Sciatic nerve (tissue), 2 donors: ENCODE measurements at places on chromosomes 2 and 18.

GRCh38 chr2:173922760-173923159, 42.4 kb downstream of the SP3 start:
- DNase-seq = no peak

DNA sequence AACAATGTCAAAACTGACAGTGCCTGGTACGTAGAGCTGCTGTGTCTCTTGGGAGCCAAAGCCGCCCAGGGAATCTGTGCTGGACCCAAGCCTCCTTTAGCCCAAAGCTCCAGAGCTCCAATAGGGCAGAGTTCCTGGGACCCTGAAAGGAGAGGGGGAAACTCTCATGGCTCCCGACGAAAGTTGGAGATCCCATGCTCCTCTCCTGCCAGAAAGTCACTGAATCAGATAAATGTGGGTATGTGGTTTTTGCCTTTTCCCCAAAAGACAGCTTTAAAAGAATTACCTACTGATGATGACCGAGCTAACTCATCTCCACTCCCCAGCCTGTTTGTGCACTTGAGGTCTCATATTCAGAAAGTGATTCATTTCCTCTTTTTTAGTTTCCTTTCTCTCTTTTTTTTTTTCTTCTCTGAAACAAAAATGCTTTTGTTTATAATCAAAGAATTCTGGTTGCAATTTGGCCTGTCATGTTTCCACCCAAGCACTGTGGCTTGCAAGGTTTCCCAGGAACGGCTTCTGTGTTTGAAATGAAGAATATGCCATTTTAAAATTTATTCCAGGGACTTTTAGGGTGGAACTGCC, 14.1 kb upstream of the PMAIP1 start:
- no peak for DNase-seq

- no peak for DNase-seq
Observed at GRCh38 chr2:177396703-177397460, 4.3 kb downstream of the AGPS start.

- DNase-seq = no peak
Observed at GRCh38 chr18:11154368-11154989, 5.1 kb upstream of the PIEZO2 start.

DNA sequence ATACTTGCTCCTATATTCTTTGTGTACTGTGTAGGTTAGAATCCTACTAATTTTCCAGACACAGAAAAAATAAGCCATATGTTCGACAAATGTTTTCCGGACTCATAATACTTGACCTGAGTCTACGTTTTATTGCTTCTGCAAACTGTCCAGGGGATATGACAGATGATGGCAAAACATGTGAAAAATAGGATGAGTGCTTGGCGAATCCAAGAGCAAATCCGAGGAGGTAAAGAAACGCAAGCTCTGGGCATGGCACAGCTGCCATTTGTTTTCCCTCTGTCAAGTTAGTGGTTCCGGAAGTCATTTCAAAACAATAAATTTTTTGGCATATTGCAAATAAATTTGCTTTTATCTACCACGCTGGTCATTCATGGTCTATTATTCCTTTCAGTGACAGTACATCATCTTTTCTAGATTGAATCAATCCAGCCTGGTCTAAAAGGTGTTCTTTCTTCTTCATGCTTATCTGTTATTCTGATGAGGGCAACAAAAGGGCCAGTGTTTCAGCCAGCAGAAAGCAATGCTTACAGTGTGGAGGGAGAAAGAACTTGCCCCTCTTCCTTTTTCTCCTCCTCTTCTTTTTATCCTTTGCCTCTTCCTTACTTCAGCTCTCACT, 476.1 kb upstream of the SOX11 start:
- DNase-seq = no peak

DNA sequence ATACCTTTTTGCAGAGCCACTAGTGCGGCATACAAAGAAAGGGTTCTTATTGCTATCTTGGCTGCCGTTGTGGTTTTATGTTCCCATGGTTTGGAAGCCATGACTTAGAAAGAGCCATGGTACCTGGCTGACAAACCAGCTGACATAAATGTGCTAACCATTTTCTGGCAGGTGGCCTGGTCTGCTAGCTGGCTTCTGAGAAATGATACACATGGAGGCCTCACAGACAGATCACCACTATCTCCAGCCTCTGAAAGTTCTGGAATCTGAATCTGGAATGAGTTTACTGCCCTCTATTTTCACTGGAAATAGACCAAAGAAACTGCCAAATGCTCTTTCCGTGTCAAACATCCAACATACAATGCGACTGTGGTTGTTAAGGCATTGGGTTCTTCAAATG, 123.7 kb downstream of the QPCT start:
- no peak for DNase-seq

DNA sequence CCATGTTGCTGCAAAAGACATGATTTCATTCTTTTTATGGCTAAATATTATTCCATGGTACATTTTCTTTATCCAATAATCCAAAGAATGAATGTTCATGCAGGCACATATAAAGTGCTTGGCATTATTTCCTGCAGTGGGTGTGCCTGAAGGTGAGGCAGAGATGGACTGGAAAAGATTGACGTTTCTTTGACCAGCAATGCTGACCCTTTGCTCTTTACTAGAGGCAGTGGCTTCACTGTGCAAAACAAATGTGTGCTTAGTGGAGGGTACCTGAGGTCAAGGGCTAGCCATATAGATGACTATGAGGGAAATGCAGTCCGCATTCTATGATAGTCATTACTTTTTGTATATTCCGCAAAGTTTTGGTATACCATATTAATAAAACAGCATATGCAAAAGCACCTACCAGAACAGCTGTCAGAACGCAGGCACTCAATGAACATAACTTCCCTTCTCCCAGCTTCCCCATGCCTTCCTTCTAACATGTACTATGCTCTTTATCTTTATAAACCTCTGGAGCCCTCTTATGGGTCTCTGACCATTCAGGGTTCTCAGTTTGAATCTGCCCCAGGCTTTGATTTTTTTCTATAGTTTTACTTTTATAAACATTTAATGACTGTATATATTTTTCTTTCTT, 32.6 kb upstream of the CPS1 start:
- DNase-seq = no peak

GRCh38 chr2:236237468-236238190, 26.6 kb downstream of the ASB18 start:
- DNase-seq = no peak

GRCh38 chr2:223414646-223415045, 187.5 kb downstream of the SCG2 start:
- peak; percentile 74 for DNase-seq

DNA sequence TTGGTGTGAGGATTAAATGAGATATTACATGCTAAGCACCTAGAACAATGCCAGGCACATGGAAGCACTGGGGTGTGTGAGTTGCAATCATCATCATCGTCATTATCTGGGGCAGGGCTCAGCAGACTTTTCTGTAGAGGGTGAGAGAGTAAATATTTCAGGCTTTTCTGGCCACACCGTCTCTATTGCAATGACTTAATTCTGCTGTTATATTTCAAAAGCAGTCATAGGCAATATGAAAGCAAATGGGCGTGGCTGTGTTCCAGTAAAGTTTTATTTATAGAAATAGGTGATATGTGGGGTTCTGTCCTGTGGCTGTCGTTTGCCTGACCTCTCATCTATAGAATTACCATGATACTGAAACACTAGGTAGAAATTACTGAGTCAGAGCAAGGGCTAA, 60.6 kb downstream of the IL1R2 start:
- no peak for DNase-seq

GRCh38 chr2:38446906-38447561, 70.0 kb upstream of the ATL2 start:
- no peak for DNase-seq

GRCh38 chr18:22063102-22063501, 106.3 kb upstream of the GATA6 start:
- DNase-seq = no peak

GRCh38 chr18:43805646-43806194, 528.4 kb upstream of the SYT4 start:
- DNase-seq = no peak

GRCh38 chr2:28447943-28448792, 47.7 kb upstream of the PLB1 start:
- no peak for DNase-seq

- no peak for DNase-seq
Observed at GRCh38 chr2:212421556-212422334, 116.9 kb downstream of the ERBB4 start.

GRCh38 chr2:64263315-64263714, 119.1 kb upstream of the PELI1 start:
- no peak for DNase-seq

DNA sequence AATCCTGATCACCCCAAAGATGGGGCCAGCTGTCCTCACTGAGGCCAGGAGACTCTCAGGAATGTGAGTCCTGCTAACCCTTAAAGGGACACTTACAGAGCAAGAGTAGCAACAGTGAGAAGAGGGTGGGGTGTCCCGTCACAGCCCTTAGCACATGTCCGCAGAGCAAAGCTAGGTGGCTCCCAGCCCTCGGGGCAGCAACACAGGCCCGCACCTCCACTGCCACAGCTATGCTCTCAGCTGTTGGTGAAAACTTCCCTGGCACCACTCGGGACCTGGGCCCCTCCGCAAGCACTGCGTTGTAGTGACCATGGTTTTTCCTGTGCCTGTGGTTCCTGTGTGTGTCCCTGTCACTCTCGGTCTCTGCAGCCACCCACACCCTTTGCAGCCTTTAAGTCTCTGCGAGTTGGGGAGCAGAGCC, 76.4 kb upstream of the UXS1 start:
- no peak for DNase-seq

GRCh38 chr2:54049365-54049764, 66.0 kb upstream of the ACYP2 start:
- DNase-seq = no peak

DNA sequence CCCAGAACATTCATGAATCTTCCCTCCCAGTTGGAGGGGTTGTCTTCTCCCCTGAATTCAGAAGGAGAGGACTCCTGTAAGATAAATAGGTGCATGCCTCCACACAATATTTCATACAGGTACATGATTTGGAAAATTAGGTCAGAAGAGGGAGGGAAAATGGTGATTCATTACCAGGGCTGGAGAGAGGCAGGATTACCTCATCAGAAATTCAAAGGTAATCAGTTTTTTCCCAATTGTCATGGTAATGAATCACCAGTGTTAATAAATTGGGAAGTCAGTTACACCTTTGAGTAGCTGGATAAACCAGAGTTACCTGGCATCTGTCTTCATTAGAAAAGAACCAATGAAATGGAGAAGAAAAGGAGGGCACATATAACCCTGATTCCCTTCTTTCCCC, 128.5 kb downstream of the EN1 start:
- no peak for DNase-seq

- no peak for DNase-seq
Observed at GRCh38 chr2:177124371-177124770, 88.2 kb upstream of the HNRNPA3 start.

DNA sequence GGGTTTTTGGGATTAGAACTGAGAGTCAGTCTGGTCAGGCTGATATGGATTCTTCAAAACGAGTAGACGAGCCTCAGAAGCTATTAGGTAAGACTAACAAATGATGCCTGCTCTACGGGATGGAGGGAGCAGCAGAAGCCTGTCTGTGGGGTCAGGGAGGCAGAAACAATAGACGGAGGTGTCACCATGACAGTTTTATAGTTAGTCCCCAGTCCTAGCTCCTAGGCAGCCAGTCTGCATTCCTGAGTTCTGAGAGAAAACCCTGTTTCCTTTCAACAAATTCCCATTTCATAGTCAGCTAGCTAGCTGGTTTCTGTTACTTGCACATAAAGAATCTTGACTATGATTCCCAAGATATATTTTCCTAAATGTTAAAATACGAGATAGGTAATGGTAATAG, 542.1 kb downstream of the PID1 start:
- no peak for DNase-seq

DNA sequence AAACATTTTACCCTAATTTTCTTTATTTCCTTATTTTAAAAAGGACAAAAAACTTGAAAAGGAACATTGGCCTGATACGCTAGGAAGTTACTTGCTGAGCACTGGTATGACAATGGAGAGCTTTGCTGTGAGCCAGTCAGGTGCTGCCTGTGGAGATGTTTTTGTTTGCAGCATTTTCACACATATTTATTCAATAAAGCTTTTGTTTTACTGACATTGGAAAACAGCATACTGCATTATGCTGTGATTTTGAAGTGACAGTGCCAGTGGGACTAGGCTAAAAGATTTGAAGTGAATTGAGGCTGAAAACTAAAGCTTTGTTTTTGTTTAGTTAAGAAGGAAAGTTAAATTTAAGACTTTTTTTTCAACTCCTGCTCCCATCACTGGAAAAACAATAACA, 470.7 kb upstream of the ZEB2 start:
- DNase-seq = no peak

GRCh38 chr2:144644549-144644948, 124.6 kb upstream of the ZEB2 start:
- DNase-seq = no peak

DNA sequence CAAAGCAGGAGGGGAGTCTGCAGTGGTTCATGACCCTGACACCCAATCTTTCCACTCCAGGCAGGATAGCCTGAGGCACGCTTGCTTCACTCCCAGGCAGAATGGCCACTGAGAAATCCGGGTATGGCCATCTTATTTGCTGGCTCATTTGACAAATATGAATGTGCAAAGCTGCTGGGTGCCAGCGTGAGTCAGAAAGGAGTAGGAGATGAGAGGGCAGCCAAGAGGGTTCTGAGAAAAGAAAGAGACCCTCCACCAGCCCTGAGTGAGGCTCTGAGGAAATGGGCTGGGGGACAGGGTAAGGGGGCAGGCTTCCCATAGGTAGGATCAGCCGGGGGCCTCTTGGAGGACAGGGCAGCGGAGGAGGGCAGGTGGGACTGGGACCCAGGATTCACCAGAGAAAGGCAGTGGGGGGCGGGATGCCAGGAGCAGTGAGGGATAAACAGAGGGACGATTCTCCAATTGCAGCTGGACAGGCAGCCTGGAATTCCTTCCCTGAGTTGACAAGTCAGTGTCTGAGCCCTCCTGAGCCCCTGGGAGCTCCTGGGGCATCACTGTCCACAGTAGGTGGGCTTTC, 15.2 kb downstream of the RAMP1 start:
- no peak for DNase-seq

GRCh38 chr2:236908439-236909192, 177.1 kb upstream of the COPS8 start:
- DNase-seq = no peak

GRCh38 chr2:109070290-109070689, 58.7 kb upstream of the SH3RF3 start:
- DNase-seq = no peak

DNA sequence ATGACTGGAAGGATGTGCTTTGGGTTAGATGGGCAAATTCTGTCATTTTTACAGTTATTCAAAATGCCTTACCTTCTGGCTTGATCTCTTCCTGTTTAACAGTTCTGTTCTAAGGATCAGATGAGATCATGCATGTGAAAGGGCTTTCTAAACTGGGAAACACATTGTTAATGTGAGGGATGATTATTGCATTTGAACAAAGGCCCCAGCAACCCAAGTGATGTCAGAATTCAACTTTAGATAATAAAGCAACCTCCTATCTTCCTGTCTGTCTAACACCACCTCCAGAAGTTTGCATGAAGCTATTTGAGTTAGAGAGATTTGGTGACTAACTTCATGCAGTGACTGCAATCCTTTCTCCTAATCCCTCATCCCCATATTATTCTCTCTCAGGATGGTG, 77.8 kb upstream of the B3GNT2 start:
- no peak for DNase-seq

GRCh38 chr2:151711025-151711424, 23.3 kb downstream of the NEB start:
- no peak for DNase-seq
